GDM1 (cell line): ENCODE measurements at places on chromosomes 5 and 9.

GRCh38 chr9:129483415-129484351, 137.2 kb downstream of the C9orf50 start:
- no peak for DNase-seq

DNA sequence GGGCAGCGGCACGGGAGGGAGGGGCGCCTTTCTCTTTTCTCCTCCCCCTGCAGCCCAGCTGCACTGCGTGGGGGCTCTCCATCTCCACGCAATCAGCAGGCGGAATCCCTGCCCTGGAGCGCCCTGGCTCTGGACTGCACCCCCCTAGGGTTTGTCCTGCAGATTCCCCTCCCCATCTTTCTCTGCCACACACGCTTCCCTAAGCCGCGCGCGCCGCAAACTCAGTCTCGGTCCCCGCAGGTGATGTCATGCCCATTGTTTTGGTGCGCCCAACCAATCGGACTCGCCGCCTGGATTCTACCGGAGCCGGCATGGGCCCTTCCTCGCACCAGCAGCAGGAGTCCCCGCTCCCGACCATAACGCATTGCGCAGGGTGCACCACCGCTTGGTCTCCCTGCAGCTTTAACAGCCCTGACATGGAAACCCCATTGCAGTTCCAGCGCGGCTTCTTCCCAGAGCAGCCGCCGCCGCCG, at the start of gene KCNN2:
Gene KCNN2 (plus strand): TSS at position 347 of the 473 bp plus-strand sequence. CDS start 70 bp downstream, at position 417.
- no peak for DNase-seq

GRCh38 chr9:89461265-89461664, 36.6 kb downstream of the SEMA4D start:
- no peak for DNase-seq

- DNase-seq: no peak
Measured at GRCh38 chr9:106755736-106756135, 107.2 kb upstream of the ZNF462 start.

DNA sequence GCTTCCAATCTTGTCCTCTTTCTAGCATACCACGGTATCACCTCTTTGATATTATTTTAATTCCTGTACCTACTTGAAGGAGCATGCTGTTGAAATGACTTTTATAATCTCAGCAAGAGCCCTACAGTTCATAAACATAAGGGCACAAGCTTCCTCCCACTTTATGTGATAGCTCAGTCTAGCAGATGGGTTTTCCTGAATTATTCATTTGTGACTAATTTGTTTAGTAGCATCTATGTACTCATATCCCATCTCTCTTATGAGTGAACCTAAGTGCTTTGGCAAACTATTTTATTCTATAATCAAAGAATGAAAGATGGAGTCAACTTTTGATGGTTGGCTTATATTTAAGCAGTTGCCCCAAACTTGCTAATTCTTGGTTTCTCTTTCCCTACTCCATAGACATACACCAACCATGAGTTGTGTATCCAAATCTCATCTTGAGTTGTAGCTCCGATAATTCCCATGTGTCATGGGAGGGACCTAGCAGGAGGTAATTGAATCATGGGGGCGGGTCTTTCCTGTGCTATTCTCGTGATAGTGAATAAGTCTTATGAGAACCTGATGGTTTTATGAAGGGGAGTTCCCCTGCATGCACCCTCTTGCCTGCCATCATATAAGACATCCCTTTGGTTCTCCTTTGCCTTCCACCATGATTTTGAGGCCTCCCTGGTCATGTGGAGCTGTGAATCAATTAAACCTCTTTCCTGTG, 17.7 kb downstream of the TXNDC8 start:
- no peak for DNase-seq

DNA sequence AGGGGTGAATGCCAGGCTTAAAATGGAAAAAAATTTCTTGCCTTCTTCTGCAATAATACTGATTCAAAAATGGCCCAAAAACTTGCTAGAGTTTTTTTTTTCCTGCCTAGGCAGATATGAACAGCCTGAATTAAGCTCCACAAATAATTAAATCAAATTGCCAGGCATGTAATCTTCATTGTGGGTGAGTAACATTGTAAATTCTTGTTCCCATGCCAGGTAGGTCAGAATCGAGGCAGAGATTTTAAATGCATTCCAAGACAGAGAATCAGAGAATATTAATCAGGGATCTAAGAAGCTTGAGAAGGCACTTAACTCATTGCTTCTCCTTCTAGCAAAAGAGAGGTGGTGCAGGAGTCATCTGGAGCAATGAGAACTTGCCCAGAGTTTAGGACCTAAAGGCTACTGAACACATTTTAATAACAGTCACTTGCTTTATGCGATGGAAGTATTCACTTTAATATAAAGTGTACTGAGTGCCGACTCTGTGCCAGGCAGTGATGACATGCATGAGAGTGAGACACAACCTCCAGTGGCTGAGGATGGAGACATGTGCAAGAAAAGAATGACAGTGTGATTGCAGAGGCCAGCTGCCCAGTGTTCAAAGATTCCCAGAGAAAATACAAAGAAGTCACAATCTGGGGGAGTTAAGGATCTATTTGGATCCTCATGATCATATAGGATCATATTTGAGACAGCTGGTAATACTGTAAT, 102.3 kb downstream of the APBA1 start:
- DNase-seq: no peak

DNA sequence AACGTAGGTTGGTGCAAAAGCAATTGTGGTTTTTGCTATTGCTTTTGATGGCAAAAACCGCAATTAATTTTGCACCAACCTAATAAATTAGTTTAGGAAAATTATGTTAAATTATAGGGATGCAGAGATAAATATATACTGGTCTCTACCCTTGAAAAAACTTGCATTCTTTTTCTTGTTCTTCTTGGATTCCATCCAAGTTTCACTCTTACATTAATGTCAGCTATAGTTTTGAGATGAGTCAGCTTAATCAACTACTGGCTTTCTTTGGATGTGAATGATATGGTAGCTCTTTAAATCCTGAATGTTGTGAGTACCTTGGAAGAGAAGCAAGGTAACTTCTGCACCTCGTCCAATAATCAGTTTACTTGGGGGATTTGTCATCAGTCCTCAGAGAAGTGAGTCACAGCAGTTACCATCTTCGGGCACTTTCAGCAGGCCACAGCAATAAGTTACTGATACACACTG, 549.0 kb upstream of the ZNF608 start:
- no peak for DNase-seq

- DNase-seq: no peak
Measured at GRCh38 chr9:86648156-86648827, 294.1 kb upstream of the TUT7 start.

GRCh38 chr5:132689513-132689912, 15.7 kb downstream of the IL4 start:
- no peak for DNase-seq

GRCh38 chr5:94310833-94311232, 307.6 kb downstream of the KIAA0825 start:
- DNase-seq: no peak

DNA sequence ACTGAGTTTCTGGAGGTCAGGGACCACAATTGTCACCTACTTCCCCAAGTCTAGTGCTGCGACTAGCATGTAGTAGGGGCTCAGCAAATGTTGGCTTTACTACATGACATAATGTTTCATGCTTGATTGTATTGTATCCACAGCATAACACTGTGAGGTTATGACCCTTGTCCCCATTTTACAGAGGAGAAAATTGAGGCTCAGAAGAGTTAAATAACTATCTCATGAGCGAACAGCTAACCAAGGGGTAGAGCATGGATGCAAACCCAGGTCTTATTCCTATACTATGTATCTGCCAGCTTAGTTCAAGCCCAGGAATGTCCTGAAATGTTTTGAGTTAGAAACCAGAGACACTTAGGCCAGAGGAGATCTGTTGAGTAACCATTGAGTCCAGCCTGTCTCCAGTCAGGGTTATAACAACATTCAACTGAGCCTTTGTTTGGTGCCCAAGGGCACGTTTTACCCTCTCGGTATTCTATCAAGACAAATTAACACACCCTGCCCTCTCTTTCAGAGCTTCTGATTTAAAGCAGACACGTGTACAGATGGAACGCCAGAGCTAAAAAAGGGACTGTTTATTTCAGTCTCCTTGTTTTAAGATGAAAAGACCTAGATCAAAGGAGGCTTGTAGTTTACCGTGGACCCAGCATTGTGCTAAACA, 16.5 kb downstream of the ANGPTL2 start:
- no peak for DNase-seq

DNA sequence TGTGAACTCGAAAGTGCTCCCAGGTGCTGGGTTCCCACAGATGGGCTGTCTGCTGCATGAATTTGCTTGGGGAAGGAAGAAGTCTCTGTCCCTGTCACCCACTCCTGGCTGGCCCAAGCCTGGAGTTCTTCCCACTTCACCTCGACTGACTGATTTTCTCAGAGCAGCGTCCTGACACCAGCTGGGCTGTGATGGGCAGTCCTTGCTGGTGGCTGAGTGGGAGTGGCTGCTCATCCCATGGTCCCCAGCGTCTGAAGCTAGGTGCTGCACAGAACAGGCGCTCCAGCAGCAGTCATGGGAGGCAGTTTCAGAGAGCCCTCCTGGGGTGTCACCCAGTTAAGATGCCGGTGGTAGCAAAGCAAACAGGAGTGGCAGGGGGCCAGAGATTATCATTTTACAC, 10.1 kb upstream of the NEURL1B start:
- no peak for DNase-seq

DNA sequence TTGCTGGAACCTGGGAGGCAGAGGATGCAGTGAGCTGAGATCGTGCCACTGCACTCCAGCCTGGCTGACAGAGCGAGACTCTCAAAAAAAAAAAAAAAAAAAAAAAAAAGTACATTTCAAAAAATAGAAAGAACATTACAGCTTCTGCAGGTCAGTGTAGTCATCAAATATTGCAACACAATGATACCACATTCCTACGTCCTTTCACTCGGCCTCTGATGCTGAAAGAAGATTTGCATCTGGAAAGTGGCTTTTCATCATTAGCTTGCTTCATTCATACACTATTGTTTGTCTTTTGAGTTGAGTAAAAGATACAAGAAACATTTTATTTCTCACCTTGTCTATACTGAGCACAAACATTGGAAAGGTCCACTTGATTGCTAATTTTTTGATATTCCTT, 59.6 kb upstream of the CPLANE1 start:
- DNase-seq: no peak

GRCh38 chr9:126698251-126698650, 84.5 kb downstream of the LMX1B start:
- no peak for DNase-seq

GRCh38 chr5:38557792-38558191, 1.3 kb upstream of the LIFR start:
- no peak for DNase-seq
